ENCODE measurements at places on chromosomes 6 and 20. TPM values are rescaled to one million over a fixed set of nuclear protein-coding genes. Genes with fewer than 3 reads are reported as not detected.

Gene MMS22L
- total RNA-seq, result 13.9 TPM

Gene CCN2
- total RNA-seq, result 112 TPM

Gene PLA2G7
- 10.6 TPM for total RNA-seq

Gene MRAP2
- total RNA-seq, result 0.95 TPM

Gene FAM83B
- not detected for total RNA-seq

Gene PRKN
- total RNA-seq, result 20.4 TPM

Gene ARMH2
- total RNA-seq, result not detected

Gene OXT
- total RNA-seq, result not detected

Gene MYMX
- total RNA-seq, result not detected

Gene FBXO30
- total RNA-seq, result 13.7 TPM

Gene COL12A1
- total RNA-seq, result 0.20 TPM

Gene TBC1D22B
- 8.6 TPM for total RNA-seq

Gene RIN2
- total RNA-seq, result 40.8 TPM

Gene SLC4A11
- total RNA-seq, result 71.0 TPM

DNA sequence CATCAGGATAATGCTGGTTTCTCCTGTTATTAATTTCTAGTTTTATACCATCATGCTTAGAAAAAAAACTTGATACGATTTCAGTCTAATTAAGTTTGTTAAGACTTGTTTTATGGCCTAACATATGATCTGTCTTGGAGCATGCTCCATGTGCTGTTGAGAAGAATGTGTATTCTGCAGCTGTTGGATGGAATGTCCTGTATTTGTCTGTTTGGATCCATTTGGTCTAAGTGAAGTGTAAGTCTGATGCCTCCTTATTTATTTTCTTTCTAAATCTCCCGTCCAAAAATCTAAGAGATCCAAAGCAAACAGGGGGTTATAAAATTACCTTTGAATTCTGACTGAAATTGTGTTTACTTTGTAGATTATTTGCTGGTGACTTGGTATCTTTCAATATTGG, 30.0 kb upstream of the PRND start:
- DNase-seq, result no peak

DNA sequence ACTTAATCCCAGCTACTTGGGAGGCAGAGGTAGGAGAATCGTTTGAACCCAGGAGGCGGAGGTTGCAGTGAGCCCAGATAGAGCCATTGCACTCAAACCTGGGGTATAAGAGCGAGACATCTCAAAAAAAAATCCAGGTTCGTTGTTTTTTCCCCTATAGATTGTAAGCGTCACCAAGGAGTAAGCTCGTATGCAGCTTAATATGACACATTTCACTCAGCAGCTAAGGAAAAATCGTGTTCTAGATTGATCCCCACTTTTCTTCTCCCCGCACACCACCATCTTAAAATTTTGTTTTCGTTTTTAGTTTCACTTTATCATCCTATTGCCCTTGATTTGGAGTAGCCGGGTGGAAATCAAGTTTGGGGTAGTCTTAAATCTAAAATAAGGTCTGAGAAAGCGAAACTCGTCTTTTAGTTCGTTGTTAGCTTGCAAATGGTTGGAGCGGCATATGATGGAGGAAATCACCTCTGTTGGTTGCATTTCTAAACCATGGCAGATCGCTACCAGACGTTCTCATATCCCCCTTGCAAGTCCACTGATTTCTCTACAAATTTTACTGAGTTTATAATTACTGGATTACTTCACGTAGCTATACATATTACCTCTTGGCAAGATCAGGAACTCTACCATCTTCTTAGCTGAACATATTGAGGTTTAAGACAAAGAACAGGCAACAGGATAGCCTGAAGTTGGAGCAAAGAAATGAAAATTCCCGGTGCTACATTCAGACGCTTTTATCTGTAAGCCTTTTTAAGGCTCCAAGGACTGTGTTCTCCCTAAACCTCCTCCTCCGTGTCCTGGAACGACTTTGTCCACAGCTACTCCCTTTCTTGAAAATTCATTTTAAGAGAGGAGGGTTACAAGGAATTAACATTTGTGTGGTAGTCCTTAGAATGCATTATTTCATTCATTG, 91.1 kb upstream of the BTN3A2 start:
- no peak for DNase-seq

- no peak for DNase-seq
These were observed 33.5 kb downstream of the TPBG start for GRCh38 chr6:82396964-82397751.

DNA sequence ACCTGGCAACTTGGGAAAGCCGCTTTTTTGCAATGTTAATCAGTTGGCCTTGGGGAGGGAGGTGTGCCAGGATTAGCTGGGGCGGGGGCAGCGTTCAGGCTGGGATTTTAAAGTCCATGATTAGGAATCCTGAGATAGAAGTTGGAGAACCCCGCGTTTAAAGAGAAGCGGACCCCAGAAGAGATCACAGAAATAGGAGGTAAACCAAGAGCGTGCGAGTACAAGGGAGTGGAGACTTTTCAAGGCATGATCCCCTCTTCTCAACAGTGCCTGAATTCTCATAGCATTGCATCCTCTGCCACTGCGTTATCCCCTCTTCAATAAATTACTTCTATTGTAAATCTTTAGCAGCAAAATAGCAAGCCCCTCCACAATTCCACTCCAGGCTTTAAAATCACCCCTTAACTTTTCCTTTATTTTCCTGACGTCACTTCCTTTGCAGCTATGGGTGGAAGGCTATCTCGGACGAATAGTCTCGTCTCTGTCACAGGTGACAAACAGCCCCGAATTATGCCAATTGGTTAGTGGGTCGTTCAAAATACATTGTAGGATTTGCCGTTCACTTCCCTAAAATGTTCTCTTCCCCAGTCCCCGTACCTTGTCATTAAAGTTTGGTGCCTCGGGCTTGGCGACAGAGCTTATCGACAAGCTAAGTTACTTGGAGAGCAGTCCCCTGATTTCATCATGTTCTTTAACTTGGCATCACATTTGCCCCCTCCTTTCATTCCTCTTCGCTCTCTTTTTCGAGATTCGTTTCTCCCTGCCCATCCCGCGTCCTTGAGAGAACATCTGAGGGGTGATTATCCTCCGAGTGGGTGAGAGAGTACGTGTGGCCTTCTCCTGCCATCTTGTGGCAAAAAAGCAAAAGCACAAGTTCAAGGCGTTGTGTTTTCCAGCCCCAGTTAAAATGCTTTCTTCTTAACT, 17.1 kb downstream of the OR2B2 start:
- DNase-seq, result peak; percentile 73

GRCh38 chr6:16321341-16321710, 82.9 kb downstream of the GMPR start:
- DNase-seq, result no peak

- DNase-seq, result no peak
These were observed 3.5 kb upstream of the PSORS1C2 start for GRCh38 chr6:31142361-31142761.

DNA sequence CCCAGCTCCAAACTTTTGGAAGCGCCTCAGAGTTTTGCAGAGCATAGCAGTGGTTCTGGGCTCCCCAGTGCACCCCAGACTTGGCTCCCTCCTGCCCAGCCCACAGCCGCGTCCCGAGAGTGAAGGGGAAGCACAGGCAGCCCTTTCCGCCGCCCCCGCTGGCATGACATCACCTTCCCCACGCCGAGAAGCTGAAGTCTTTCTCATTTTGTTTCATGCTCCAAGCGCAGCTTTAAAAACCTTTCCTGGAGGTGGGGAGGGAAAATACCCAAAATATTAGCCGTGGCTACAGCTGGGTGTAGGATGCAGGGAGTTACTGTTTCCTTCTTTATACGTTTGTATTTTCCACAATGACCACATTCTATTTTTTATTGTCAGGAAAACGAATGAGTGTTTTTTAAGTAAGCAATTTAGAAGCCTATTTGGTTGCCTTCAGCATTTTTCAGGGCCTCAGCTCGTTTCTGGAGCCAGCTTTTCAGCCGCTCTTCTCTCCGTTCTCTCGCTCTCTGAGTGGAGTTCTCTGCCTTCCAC, 72.9 kb downstream of the SNX5 start:
- DNase-seq, result no peak

GRCh38 chr20:9989066-9989724, 45.6 kb upstream of the ANKEF1 start:
- DNase-seq, result no peak

GRCh38 chr6:28218312-28219248, 6.5 kb upstream of the ZSCAN9 start:
- peak; percentile 38 for DNase-seq

- no peak for DNase-seq
These were observed 363.1 kb downstream of the PRKN start for GRCh38 chr6:162364488-162364887.

DNA sequence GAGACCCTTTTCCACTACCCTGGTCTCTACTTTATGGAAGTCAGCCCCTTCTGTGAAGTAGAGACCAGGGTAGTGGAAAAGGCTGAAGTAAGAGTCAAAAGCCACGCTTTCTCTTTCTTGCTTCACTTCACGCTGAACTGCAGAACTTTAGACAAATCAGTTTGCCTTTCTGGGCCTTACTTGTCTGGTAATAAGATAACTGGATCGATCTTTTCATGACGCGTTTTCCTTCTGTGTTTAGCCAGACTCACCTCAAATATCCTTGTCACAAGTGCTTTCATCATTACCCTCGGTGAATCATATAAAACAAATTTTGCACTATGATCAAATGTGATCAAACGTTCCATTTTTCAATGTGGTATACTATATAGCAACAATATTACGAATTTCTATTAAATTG, 170.7 kb downstream of the CLIC5 start:
- DNase-seq, result no peak

DNA sequence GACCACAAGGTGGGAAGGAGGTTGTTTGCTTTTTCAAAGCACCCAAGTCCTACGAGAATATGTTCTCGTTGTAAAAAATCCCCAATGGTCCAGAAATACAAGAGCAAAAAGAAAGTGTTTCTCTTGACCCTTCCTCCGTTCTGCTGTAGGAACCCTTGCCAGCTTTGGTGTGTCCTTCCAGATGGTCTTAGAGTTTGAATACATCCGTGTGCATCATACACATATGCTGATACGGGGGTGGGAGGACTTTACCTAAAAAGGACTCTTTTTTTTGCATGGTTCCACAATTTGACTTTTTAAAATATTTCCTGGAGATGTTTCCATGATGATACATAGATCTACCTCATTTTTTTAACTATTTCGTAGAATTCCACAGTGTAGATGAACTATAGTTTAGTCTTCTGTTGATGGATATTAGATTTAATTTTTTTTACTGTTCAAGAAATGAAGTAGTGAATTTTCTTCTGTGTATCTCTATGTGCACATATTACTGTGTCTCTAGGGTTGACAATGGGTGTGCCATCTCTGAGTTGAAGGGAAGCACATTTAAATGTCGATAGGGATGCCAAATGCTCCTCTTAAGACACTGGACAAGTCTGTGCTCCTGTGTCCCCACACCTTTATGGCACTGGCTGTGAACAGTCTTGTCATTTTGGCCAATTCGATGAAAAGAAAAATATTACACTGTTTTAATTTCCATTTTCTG, 182.1 kb upstream of the SNX9 start:
- no peak for DNase-seq

GRCh38 chr6:146408583-146408982, 135.1 kb upstream of the RAB32 start:
- no peak for DNase-seq

- DNase-seq, result no peak
These were observed 305 bp upstream of the VNN1 start for GRCh38 chr6:132714160-132714559.

DNA sequence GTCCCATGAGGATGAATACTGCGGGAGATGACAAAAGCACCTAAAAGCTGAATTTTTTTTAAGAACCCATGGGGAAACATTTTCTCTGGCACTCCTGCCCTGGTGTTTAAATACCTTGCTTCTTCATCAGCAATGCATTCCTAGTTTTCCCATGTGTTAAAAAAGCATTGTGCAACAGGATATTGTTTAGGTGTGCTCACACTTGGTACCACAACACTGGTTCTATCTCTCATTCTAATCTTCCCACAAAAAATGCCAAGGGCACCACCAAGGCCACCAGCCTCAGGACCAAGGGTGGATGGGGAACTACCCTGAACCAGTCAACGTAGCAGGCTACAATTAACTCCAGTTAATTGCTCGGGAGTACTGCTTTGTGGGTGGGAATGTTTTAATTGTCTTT, 50.9 kb downstream of the ALDH5A1 start:
- DNase-seq, result no peak

DNA sequence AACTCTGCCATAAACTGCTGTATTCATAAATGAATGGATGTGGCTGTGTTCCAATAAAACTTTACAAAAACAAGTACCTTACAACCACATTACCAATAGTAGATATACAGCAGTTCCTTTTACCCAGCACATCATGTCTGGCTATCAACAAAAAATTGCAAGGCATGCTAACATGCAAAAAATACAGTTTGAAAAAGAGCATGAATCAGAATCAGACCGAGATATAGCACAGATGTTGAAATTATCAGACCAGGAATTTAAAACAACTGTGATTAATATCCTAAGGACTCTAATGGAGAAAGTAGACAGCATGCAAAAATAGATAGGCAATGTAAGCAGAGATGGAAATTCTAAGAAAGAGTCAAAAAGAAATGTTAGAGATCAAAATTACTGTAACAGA, 8.4 kb upstream of the NUS1 start:
- DNase-seq, result no peak

DNA sequence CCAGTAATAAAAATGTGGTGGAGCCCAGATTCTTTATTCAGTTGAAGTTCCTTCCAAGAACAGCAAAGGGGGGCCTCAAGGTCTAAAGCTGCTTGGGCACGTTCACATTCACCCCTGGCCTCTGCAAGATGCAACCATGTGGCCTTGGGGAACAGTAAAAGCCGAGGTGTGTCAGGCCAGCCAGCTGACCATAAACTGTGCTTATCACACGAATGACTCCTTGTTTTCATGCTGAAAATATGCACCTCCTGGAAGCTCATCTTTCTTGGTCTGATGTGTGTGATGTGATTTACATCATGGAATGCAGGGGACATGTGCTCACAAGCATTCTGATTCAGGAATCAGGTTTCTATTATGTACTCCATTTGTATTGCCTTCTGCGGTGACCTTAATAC, 211.6 kb upstream of the MARCKS start:
- DNase-seq, result no peak

DNA sequence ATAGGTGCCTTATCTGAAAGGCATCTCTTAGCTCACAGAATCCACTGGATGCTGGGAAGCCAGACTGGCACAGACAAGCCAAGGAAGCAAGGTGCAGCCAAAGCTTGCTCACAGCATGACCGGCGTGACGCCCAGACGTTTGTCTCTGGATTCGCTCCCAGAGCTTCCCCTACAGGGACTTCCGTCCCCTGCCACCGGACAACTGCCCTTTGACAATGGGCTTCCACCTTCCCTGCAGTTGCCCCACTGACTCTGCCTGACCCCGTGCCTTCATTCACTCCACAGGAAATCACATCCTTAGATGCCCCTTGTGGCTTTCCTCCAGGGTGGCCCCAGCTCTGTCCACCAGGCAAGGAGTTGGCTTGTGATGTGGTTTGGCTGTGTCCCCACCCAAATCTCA, 94.8 kb upstream of the CDH4 start:
- DNase-seq, result no peak

GRCh38 chr6:33977606-33978411, 168.1 kb downstream of the GRM4 start:
- no peak for DNase-seq

- no peak for DNase-seq
These were observed 42.5 kb upstream of the HIVEP2 start for GRCh38 chr6:142987490-142987889.

DNA sequence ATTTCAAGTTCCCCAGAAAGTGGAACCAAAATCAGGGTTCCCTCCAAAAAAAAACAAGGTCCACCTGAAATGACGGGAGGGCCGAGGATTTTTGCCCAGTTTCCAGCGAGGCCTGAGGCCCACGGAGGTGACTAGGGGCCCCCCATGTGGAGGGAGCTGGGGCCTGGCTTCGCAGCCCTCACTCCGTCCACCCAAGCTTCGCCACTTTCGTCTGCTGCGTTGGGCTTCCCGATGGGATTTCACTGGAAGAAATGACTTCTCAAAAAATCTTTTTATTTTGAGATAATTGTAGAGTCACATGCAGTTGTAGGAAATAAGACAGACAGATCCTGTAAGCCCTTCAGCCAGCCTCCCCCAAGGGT, 208.3 kb downstream of the TAF4 start:
- DNase-seq, result no peak
